HS-27A (cell line): ENCODE measurements at places on chromosomes 1 and 21.

GRCh38 chr1:25116832-25117231, 115.5 kb downstream of the SYF2 start:
- no peak for DNase-seq

DNA sequence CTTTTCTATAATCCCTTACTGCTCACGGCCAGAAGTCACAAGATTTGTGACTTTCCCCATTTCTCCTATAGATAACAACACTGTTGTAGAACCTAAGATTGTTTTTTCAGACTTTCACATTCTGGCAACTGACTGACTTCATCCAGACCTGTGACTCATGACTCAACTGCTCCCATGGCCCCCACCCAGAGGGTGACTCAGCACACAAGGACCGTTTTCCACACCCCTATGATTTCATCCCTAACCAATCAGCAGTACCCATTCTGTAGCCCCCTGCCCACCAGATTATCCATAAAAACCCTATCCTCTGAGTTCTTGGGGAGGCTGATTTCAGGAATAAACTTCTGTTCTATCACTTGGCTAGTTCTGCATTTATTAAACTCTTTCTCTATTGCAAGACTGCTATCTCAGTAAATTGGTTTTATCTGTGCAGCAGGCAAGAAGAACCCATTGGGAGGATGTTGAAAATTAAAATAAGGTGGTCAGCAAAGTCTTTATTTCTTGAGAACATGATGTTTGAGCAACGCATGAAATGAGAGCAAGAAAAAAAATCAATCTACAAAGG, 79.7 kb downstream of the NGF start:
- DNase-seq = no peak

DNA sequence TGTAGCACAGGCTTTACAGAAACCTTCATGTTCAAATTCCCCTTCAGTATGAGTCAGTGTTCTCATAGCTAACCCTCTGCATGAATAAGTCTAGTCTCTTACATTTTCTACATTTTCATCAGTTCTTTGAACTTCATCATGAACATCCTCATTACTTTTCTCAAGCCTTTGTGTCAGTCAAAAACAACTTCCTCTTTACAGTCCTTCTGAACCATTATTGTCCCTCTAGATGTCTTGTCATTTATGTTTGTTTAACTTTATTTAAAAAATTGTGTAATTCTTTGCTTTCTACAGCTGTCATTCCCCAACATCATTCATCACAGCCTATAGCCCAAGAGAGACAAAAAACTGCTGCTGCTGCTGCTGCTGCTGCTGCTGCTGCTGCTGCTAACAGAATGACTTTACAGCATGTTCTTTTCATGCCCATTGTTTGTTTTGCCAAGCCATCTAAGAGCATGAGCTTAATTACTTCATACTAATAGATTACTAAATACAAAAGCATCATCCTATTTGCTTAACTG, 133.1 kb downstream of the LRRC40 start:
- no peak for DNase-seq

- DNase-seq = no peak
These were observed 173.0 kb downstream of the GABPA start for GRCh38 chr21:25907573-25908275.

DNA sequence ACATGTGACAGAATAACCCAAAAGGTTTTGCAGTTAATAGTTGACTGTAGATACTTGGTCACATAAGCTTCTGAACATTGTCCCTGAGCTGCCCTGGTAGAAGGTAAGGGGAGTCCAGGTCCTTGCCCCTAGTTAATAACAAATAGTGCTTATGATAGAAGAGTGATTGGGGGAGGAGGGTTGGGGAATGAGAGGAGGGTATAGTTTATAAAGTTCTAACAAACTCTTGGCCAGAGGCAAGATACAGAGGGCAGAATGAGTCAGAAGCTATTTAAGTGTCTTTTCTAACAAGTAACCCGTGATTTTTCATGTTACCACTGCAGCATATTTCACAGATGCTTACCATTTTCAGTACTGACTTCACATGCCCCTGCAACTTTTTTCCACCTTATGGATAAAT, 26.7 kb upstream of the MYOCOS start:
- DNase-seq = no peak

GRCh38 chr1:167088746-167089417, 1.3 kb downstream of the GPA33 start:
- DNase-seq = no peak

DNA sequence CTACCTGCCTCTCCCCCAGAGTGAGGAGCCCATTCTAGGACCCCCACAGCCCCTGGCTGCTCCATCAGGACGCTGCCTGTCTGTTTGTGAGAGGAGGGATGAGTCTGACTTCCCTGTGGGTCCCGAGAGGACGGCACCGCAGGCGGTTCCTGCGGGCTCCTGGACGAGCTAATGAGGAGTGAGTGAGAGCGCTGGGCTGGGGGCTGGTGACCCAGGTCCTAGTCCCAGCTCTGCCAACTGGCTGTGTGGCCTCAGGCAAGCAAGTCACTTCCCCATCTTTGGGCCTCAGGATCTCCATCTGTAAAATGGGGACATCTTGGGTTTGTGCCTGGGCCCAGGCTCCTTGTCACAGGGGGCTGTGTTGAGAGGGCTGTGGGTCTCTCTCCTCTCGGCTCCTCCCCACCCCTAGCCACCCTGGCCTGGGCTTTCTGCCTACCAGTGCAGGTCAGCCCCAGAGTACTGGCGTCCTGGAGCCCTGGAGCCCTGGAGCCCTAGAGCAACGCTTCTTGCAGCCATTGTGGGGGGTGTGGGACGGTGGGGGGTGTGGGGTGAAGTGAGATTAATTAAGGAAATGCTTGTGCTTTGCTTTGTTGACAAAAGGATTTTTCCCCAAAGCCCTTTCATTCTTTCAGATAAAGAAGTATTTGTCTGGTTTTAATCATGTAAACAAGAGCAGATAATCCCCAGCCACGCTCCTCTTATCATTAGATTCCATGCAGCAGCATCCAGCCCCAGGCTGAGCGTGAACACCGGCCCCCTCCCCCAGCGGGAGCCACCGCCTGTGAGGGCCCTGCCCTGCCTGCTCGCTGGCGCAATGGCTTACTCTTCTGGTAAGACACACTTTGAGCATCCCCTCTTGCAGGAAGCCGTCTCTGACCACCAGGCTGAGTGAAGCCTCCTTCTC, 26.8 kb downstream of the SLC1A7 start:
- no peak for DNase-seq

- DNase-seq = no peak
These were observed 1.3 kb downstream of the WLS start for GRCh38 chr1:68230901-68231626.

DNA sequence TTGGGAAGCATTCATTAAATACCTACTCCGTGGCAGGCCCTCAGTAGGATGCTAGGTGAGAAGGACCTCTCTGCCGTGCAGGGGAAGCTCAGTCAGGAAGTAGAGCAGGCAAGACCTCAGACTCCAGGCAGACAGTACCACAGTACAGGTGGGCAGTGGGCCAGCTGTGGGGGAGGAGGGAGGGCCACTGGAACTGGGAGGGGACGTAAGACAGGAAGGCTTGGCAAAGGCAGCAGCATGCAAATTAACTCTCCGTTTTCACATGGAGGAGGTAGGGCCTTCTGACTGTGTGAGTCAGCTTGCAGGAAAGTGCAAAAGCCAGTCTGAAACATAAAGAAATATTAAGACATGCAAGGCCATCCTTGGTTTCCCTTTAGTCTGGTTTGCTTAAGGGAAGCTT, 157.7 kb downstream of the TRIM33 start:
- DNase-seq = no peak
